Astrocyte (in vitro differentiated cells and primary cell): ENCODE measurements at places on chromosomes 5 and 9. TPM values are rescaled to one million over a fixed set of nuclear protein-coding genes. Genes with fewer than 3 reads are reported as not detected.

- H3K27ac ChIP-seq, result no peak overlapping the region
- peaks cover 2% of the 10 kb centered on the region for H3K4me1 ChIP-seq
- no peak for DNase-seq
- H3K36me3 ChIP-seq, result no peaks in the 10 kb centered on the region
- H3K27me3 ChIP-seq, result no peaks in the 10 kb centered on the region
- H3K4me3 ChIP-seq, result no peak overlapping the region
Observed at GRCh38 chr9:69611221-69611620, 61.0 kb downstream of the APBA1 start.

DNA sequence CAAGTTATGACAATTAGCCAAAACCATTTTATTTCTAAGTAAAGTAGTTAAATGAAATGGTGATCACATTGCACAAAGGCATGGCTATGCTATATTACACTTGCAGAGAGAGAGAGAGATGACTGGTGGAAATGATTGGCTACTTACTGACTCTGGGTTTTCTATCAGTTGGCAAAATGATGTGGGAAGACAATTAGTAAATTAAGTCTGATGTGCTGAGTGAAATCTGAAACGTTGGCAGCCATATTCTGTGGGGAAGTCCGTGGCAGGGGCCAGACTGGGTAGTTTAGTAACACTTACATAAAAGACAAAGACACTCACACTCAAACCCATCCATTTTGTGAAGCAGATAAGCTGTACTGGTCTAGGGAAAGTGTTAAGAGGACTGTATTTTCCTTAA, 61.6 kb downstream of the ANXA1 start:
- no peak for DNase-seq
- no peak overlapping the region for H3K27ac ChIP-seq
- H3K4me3 ChIP-seq, result no peak overlapping the region
- no peaks in the 10 kb centered on the region for H3K27me3 ChIP-seq

DNA sequence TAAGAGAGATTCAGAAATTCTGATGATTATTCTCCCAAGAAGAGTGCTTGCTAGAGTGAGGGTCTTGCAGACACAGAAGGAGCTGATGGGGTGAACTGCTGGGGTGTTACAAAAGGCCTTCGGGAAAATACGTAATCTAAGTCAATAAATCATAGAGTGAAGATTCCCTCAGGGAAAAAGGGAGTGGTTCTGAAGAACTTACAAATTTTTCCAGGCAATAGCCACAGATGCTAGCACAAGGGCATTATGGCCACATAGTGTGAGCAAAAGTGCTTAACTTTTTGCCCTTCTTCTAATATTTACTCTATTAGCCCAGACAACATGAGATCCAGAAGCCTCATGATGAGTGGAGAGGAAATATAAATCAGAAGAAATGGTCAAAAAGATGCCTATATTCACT, 137.3 kb downstream of the TMC1 start:
- DNase-seq, result no peak
- H3K36me3 ChIP-seq, result no peaks in the 10 kb centered on the region
- H3K4me3 ChIP-seq, result no peak overlapping the region
- peaks cover 9% of the 10 kb centered on the region for H3K4me1 ChIP-seq
- no peak overlapping the region for H3K27ac ChIP-seq
- H3K27me3 ChIP-seq, result no peaks in the 10 kb centered on the region

DNA sequence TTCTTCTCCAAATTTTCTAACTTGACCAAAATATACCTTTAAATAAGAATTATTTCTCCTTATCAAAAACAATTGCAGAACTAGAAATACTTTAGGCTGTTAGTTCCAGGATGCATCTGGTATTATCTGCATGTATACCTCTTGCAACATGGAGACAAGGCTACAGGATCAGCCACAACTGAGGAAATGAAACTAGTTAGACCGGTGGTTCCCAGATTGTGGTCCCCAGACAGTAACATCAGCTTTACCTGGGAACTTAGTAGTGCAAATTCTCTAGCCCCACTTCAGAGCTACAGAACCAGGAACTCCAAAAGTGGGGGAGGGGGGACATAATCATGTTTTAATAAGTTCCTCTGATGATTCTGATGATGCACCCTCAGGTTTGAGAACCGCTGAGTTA, 61.6 kb upstream of the C9orf72 start:
- H3K4me3 ChIP-seq, result no peak overlapping the region
- no peaks in the 10 kb centered on the region for H3K27me3 ChIP-seq
- no peak for DNase-seq
- no peaks in the 10 kb centered on the region for H3K4me1 ChIP-seq
- H3K27ac ChIP-seq, result no peak overlapping the region
- no peaks in the 10 kb centered on the region for H3K36me3 ChIP-seq

MSMP gene
- total RNA-seq, result not detected in 2 replicates

SPINK7 gene
- not detected in 2 replicates for total RNA-seq

GRCh38 chr9:118630931-118631595, 738.2 kb downstream of the BRINP1 start:
- H3K27me3 ChIP-seq, result no peaks in the 10 kb centered on the region
- H3K27ac ChIP-seq, result no peak overlapping the region
- no peaks in the 10 kb centered on the region for H3K4me1 ChIP-seq
- no peaks in the 10 kb centered on the region for H3K36me3 ChIP-seq
- no peak overlapping the region for H3K4me3 ChIP-seq

SMIM32 gene
- 0.30 and 0.34 TPM in 2 replicates for total RNA-seq

DNA sequence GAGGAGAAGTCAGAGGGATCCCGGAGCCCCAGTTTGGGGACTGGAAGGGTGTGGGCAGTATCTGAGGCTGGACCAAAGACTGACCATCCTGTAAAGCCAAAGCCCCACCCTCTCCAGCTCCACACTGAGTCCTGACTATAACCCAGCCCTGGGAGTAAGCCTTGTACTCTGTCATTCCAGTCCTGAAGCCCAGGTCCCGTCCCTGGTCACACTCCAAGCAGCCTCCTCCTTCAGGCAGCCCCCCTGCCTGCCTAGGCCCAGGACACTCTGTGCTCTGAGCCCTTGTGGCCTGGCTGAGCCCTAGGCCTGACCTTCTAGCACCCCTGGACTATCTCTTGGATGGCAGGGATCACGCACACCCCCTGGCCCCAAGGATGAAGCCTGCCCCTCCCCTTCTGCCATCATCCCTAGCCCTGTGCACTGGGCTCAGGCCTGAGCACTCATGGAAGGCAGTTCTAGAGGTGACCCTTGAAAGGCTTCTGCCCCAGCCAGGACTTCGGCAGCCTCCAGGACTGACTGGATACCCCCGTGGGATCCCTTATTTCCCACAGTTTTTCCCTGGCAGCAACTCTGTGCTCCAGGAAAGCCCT, 28.0 kb upstream of the ENHO start:
- DNase-seq, result no peak
- no peak overlapping the region for H3K4me3 ChIP-seq
- no peaks in the 10 kb centered on the region for H3K36me3 ChIP-seq
- H3K27me3 ChIP-seq, result peaks cover 10% of the 10 kb centered on the region
- no peaks in the 10 kb centered on the region for H3K4me1 ChIP-seq

GRCh38 chr5:40485021-40485998, 194.4 kb upstream of the PTGER4 start:
- DNase-seq, result no peak
- no peak overlapping the region for H3K27ac ChIP-seq
- no peak overlapping the region for H3K4me3 ChIP-seq
- no peaks in the 10 kb centered on the region for H3K36me3 ChIP-seq

GRCh38 chr5:9118852-9119251, 427.0 kb downstream of the SEMA5A start:
- no peak overlapping the region for H3K4me3 ChIP-seq
- H3K27ac ChIP-seq, result no peak overlapping the region
- H3K4me1 ChIP-seq, result no peaks in the 10 kb centered on the region
- no peak for DNase-seq
- H3K36me3 ChIP-seq, result no peaks in the 10 kb centered on the region

GRCh38 chr9:82560457-82560904, 502.5 kb downstream of the RASEF start:
- no peaks in the 10 kb centered on the region for H3K36me3 ChIP-seq
- no peaks in the 10 kb centered on the region for H3K27me3 ChIP-seq
- no peak for DNase-seq

PTGDS gene
- 5.0 and 5.6 TPM in 2 replicates for total RNA-seq

KCNIP1 gene
- total RNA-seq, result 0.45 and 0.60 TPM in 2 replicates

DNA sequence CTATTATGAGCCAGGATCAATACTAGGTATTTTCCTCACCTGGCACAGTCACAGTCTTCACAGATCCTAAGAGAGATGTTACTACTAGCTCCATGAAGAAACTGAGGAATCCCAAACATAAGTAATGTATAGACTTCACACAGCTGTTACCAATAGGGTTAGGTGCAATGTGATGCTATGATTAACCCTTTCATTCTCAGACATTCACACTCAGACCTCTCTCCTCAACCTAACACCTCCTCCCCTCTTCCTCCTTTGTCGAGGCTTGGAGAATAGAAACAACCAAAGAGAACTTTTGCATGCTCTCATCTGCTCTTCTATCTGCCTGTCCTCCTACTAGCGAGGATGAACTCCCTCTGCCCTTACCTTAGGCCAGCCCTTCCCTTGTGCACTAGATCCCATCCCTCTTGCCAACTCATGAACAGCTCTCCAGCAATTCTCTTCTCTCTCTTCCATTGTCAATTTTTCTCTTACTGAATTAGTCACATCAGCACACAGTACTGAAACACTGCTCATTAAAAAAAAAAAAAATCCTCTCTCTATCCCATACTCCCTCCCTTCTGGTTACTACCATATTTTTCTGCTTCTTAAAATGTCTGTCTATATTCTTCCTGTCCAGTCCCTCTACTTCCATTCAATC, 47.7 kb downstream of the MAPKAP1 start:
- H3K27me3 ChIP-seq, result no peaks in the 10 kb centered on the region
- H3K4me1 ChIP-seq, result peaks cover 37% of the 10 kb centered on the region
- no peaks in the 10 kb centered on the region for H3K36me3 ChIP-seq
- peak overlapping the region; percentile 87 for H3K27ac ChIP-seq
- no peak overlapping the region for H3K4me3 ChIP-seq

DNA sequence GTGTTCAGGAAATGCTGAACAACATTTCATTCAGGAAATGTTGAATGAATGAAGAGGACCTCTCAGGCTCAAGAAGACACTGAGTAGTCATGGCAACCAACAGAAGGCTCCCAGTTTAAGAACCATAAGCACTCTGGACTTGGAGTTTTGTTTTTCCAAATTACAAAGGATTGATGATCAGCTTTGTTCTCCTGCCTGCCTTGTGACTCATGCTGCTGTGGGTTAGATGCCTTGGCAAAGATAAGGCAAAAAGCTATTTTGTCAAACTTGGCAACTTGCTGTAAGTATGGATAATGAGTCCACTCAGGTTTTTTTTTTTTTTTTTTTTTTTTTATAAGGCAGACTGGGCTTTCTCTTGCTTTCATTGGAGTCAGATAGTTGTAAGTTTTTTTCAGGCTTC, 365.0 kb downstream of the TMEM232 start:
- H3K27ac ChIP-seq, result no peak overlapping the region
- no peak overlapping the region for H3K4me3 ChIP-seq
- peaks cover 9% of the 10 kb centered on the region for H3K4me1 ChIP-seq
- H3K36me3 ChIP-seq, result no peaks in the 10 kb centered on the region

GRCh38 chr9:135906291-135907005, 898 bp downstream of the CAMSAP1 start:
- H3K36me3 ChIP-seq, result peaks cover 3% of the 10 kb centered on the region
- peak; percentile 45 for DNase-seq
- H3K4me1 ChIP-seq, result peaks cover 27% of the 10 kb centered on the region

DNA sequence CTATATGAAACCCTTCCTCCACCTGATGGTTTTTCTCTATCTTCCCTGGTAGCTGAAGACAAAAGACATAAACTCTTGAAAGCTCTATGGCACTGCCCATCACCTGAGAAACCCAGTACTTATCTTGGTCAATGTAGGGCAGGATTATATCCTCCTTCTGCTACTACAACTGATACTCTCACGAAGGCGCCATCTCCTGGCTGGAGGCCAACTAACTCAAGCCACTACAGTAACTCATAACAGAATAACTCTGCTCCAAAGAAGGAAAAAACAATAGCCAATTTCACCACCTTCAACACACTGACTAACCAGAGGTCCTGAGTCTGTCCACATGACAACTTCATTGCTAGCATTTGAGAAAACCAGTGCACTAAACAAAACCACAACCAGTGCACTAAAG, 409.2 kb downstream of the CETN3 start:
- no peaks in the 10 kb centered on the region for H3K27me3 ChIP-seq
- H3K27ac ChIP-seq, result no peak overlapping the region
- no peak overlapping the region for H3K4me3 ChIP-seq
- no peaks in the 10 kb centered on the region for H3K4me1 ChIP-seq
- H3K36me3 ChIP-seq, result no peaks in the 10 kb centered on the region
- DNase-seq, result no peak

PRUNE2 gene
- 7.7 and 8.7 TPM in 2 replicates for total RNA-seq

STC2 gene
- total RNA-seq, result 164 and 206 TPM in 2 replicates

GRCh38 chr9:97556721-97557605, 55.5 kb downstream of the TMOD1 start:
- DNase-seq, result no peak
- H3K4me3 ChIP-seq, result no peak overlapping the region
- H3K27ac ChIP-seq, result no peak overlapping the region
- H3K4me1 ChIP-seq, result peaks cover 5% of the 10 kb centered on the region
- no peaks in the 10 kb centered on the region for H3K36me3 ChIP-seq

GRM6 gene
- not detected in 2 replicates for total RNA-seq

HMGCS1 gene
- 95.9 and 146 TPM in 2 replicates for total RNA-seq

- H3K27me3 ChIP-seq, result peaks cover 3% of the 10 kb centered on the region
- no peak overlapping the region for H3K27ac ChIP-seq
- H3K36me3 ChIP-seq, result no peaks in the 10 kb centered on the region
- H3K4me1 ChIP-seq, result no peaks in the 10 kb centered on the region
Observed at GRCh38 chr5:122516432-122516743, 204.4 kb downstream of the SNCAIP start.

CD74 gene
- total RNA-seq, result 9.1 and 15.7 TPM in 2 replicates

DNA sequence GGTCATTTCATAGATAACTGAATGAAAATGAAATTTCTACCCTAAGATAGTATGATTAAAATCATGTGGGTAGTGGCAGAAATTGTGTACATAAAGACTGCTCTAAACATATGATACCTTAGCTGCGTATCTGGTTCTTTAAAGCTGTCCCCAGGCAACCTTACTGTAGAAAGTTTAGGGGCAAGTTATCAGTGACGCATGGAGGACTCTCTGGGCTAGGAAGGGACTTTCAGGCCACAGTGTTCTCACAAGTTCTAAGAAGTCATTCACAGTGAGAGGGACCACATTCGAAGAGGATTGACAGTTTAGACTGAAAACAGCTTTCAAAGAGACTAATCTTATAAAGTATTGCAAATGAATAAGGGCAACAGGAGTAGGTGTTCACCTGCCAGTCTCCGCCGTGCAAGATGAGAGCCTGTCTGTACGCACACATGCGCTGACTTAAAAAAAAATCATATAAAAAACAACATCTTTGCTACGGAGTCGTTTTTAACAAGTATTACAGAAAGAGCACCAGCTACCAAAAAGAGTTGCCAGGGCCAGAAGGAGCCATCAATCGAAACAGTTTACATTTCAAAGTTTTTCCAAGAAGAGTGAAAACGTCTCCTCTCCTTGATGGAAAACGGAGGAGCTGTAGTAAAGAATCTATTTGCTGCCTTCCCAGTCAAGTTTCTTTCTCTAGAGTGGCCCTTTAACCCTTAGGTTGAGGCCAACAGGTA, 146.3 kb downstream of the CETN3 start:
- H3K36me3 ChIP-seq, result no peaks in the 10 kb centered on the region
- peaks cover 3% of the 10 kb centered on the region for H3K4me1 ChIP-seq
- no peak overlapping the region for H3K4me3 ChIP-seq
- no peaks in the 10 kb centered on the region for H3K27me3 ChIP-seq
- DNase-seq, result no peak
- no peak overlapping the region for H3K27ac ChIP-seq

- no peaks in the 10 kb centered on the region for H3K4me1 ChIP-seq
- no peaks in the 10 kb centered on the region for H3K27me3 ChIP-seq
- no peak overlapping the region for H3K27ac ChIP-seq
Observed at GRCh38 chr9:125970340-125970739, 223.2 kb downstream of the PBX3 start.

DBH gene
- not detected in 2 replicates for total RNA-seq
